Daoy (cell line): ENCODE measurements at places on chromosomes 7 and 10. TPM values are rescaled to one million over a fixed set of nuclear protein-coding genes. Genes with fewer than 3 reads are reported as not detected.
A peak's percentile ranks its signal among the peaks of the same experiment; 100 is the strongest.

The CALHM3 gene
- total RNA-seq, result 0.29 TPM in 1 of 2 replicates, not detected in the other

DNA sequence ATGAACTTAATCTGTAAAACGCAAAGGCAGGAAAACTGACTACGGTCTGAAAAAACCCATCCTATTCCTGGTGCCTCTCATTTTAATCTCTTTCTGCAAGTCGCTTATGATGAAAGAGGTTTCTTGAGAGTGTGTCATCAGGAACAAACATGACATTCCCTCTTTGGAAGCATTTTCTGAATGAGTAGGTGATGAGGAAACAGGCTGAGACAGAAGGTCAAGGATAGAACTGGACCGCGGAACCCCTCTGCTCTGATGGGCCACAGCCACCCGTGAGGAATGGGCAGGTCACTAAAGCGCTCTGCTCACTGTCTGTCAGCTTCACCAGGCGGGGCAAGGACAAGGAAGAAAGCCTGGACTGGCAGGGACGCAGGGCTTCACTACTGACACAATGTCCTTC lies 28.6 kb downstream of the BEND7 start:
- DNase-seq, result no peak

DNA sequence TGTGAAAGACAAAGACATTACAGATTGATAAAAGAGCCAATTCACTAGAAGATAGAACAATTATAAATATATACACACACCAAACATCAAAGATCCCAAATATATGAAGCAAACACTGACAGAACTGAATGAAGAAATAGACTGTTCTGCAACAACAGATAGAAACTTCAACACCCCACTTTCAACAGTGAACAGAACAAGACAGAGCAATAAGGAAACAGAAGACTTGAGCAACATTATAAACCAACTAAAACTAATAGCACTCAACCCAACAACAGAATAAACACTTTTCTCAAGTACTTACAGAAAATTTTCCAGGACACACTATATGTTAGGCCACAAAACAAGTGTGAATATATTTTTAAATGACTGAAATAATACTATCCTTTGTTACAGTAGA lies 10.9 kb downstream of the CDCA7L start:
- DNase-seq, result no peak

The AGR3 gene
- not detected in 2 replicates for total RNA-seq

GRCh38 chr10:114684084-114684821 lies 26.2 kb upstream of the ABLIM1 start:
- DNase-seq, result peak; percentile 47

DNA sequence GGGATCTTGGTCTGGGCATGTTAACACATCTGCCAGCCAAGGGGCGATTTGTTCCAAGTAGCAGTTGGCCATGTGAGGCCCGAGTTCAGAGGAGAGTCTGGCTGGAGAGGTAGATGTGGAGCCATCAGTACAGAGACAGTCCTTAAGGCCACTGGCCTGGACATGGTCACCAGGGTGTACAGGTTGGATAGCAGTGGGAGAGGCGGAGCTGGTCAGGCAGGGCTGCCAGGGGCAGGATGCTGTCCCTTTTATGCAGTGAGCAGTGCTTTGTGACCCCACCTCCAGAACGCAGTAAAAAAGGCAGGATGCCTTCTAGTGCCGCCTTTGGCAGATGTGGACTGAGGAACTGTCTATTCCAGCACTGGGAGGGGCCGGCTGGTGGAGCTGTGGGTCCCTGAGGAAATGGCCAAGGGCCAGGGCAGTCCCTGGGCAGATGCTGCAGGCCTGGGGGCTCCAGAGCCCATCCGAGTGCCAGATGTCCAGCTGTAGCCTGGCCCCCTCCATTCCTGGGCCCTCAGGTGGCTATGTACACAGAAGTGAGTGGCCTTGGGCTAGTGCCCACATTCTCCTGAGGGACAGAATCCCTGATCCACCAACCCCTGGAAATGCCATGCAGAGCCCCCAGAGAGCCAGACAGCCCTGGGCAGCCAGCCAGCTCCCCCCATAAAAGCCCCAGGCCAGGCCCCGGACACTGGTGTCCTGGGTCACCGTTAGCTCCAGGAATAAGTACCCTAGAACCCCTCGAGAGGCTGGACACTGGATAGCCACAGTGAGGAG lies 17.2 kb upstream of the MYL7 start:
- peak; percentile 1 for DNase-seq

DNA sequence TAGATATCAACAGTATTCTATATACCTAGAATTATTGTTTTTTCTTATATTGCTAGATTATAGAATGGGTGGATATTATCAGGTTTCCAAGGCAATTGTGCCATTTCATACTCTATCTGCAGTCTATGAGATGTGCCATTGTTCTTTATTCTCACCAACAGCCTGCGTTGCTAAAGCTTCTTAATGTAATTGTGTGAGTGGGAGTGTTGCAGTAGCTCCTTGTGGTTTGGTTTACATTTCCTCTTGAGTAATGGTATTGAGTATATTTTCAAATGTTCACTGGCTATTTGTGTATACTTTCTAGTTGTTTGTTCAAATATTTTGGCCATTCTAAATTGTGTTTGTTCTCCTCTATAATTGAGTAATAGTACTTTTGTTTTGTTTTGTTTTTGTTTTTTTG lies 199.2 kb downstream of the TFEC start:
- DNase-seq, result no peak

DNA sequence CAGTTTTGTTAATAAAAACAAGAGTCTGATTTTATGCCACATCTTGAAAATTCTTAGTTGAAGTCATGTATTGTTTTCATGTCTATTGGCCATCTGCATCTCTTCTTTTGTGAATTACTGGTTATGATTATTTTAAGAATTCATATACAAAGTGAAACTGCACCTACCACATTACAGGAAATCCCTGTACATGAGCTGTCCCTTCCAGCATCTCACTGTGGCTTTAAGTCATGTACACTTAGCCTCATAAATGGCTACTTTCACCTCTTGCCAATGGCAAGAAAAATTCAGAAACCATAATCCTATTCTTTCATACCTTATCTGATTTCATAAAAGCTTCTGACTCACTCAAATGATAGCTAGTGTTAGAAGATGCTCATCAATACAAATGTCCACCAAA lies 48.6 kb downstream of the CRTAC1 start:
- DNase-seq, result no peak

The IKZF1 gene
- 4.2 and 5.2 TPM in 2 replicates for total RNA-seq

- DNase-seq, result peak; percentile 100
Observed at GRCh38 chr7:101126651-101127459, at the start of gene SERPINE1. TSS of gene SERPINE1 (plus strand) at chr7:101127104. CDS start at chr7:101128394, 1,290 bp downstream.

The CRHR2 gene
- not detected in 2 replicates for total RNA-seq

- peak; percentile 14 for DNase-seq
Observed at GRCh38 chr10:97612386-97612785, 20.9 kb downstream of the MORN4 start.

GRCh38 chr7:111137296-111138192 lies 46.6 kb downstream of the LRRN3 start:
- peak; percentile 91 for DNase-seq

- no peak for DNase-seq
Observed at GRCh38 chr7:94228678-94229077, 166.0 kb upstream of the COL1A2 start.

- no peak for DNase-seq
Observed at GRCh38 chr10:50982989-50983388, 91.3 kb upstream of the PRKG1 start.

The MYOF gene
- total RNA-seq, result 124 and 132 TPM in 2 replicates

The TBATA gene
- not detected in 2 replicates for total RNA-seq

The GPRIN2 gene
- total RNA-seq, result 0.23 TPM in 1 of 2 replicates, not detected in the other

- no peak for DNase-seq
Observed at GRCh38 chr10:14302035-14302434, 28.7 kb downstream of the FRMD4A start.

- DNase-seq, result no peak
Observed at GRCh38 chr10:132250481-132251475, 57.0 kb downstream of the STK32C start.

The CPN1 gene
- not detected in 2 replicates for total RNA-seq

The FAM237B gene
- total RNA-seq, result not detected in 2 replicates

GRCh38 chr7:149770728-149771636 lies 2.4 kb downstream of the ZNF467 start:
- no peak for DNase-seq

GRCh38 chr10:98433881-98434732 lies 12.6 kb downstream of the HPS1 start:
- DNase-seq, result peak; percentile 13

- DNase-seq, result peak; percentile 52
Observed at GRCh38 chr7:5420881-5421713, 2.5 kb downstream of the TNRC18 start.

DNA sequence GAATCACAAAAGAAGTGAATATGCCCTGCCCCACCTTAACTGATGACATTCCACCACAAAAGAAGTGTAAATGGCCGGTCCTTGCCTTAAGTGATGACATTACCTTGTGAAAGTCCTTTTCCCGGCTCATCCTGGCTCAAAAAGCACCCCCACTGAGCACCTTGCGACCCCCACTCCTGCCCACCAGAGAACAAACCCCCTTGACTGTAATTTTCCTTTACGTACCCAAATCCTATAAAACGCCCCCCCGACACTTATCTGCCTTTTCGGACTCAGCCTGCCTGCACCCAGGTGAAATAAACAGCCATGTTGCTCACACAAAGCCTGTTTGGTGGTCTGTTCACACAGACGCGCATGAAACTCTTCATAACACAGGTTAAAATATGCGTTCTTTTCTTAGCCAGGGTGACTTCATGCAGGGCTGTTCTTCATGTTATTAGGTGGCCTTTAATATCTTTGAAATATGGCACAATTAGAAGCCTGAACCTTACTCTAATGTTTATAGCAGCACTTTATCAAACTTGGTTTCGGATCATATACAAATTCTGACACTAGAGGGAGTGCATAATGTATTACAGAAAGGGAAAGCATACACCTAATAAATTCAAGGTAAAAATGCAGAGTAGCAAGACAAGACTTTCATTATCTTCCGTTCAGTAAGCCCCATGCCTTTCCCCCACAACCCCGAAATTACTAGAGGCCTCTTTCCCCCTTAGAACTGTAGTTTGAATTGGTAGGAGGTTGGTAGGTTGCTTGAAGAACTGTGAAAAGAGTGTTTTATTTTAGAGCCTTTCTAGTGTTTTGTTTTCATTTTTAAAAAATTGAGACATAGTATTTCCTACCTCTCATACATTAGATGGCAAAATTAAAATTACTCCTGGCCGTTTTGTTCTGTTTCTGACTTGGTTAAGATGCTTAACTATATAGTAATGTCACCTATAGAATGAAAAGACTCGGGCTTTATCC lies 117.9 kb downstream of the NPY start:
- DNase-seq, result peak; percentile 17

DNA sequence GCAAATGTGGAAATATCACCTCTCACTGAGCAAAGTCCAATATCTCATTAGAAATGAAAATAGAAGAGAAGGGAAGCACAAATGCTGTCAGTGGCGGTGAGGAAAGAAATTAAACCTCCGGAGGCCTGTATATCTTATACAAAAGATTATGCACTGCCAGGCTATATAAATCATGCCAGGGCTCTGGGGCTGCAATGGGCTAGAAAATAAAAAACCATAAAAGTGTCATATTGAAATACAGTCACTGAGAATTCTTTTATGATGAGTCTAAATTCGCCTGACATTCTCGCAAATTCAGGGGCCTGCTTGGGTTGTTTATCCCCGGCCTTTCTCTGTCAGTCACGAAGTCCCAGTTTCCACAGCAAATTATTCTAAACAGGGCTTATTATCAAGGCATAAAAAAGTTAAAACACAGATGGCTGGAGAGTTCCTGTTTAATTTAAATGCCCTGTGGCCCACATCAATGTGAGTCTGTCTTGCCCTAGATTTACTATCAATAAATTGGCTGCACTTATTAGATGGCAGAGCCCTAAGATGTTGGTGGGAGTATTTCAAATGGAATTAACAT lies 193.8 kb downstream of the SNX10 start:
- no peak for DNase-seq

GRCh38 chr10:45558425-45558824 lies 114.1 kb downstream of the ZFAND4 start:
- no peak for DNase-seq

GRCh38 chr7:139871820-139872219 lies 42.8 kb downstream of the TBXAS1 start:
- no peak for DNase-seq

GRCh38 chr7:152335900-152336571 lies 99.8 kb downstream of the KMT2C start:
- DNase-seq, result no peak

- DNase-seq, result peak; percentile 91
Observed at GRCh38 chr7:20798081-20798693, 11.5 kb upstream of the SP8 start.

- DNase-seq, result no peak
Observed at GRCh38 chr7:127683776-127684681, 32.0 kb downstream of the SND1 start.

GRCh38 chr10:57986422-57986821 lies 281.3 kb downstream of the IPMK start:
- no peak for DNase-seq

- peak; percentile 26 for DNase-seq
Observed at GRCh38 chr10:90741926-90742565, 115.8 kb downstream of the HTR7 start.

The VSIR gene
- 1.5 and 1.9 TPM in 2 replicates for total RNA-seq

The GNGT1 gene
- total RNA-seq, result not detected in 2 replicates

GRCh38 chr7:95476904-95477594 lies 8.7 kb upstream of the ASB4 start:
- peak; percentile 68 for DNase-seq

The LLCFC1 gene
- not detected in 2 replicates for total RNA-seq

DNA sequence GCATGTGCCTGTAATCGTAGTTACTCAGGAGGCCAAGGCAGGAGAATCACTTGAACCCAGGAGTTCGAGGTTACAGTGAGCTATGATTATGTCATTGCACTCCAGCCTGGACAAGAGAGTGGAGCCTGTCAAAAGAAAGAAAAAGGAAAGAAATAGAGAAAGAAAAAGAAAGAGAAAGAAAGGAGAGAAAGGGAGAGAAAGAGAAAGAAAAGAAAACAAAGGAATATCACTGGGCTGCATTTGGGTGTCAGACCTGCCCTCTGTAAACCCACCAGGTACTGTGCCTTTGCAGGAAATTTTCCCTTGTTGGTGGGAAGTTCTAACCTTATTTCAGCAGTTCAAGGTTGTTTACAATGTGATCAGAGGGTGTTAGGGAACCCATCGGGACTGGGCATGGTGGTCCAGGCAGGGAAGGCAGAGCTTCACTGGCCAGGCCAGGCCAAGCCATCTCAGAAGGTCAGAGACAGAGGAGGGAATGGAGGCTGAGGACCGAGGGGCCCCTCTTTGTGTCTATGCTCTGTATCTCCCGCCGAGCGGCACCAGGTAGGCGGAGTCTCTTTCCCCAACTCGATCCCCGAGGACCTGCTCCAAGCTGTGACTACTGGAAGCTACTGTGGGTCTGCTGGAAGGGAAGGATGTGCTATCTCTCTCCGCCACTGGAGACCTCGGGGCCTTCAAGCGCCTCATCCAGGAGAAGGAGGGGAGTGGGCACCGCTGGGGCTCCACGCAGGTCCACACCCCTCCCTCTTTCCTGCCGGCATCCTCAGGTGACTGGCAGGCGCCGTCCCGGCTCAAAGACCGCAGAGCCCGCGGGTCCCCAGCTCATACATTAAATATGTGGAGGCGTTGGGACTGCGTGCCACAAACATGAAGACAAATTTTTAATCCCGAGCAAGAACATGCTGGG lies 15.2 kb upstream of the KAZALD1 start:
- no peak for DNase-seq

- no peak for DNase-seq
Observed at GRCh38 chr7:45087301-45088145, 1.2 kb downstream of the NACAD start.
